ENCODE measurements at places on chromosomes 6 and 20. TPM values are rescaled to one million over a fixed set of nuclear protein-coding genes. Genes with fewer than 3 reads are reported as not detected.
A peak's percentile ranks its signal among the peaks of the same experiment; 100 is the strongest.

Gene TBC1D32
- total RNA-seq: 7.4 TPM

Gene SLC17A9
- 22.6 TPM for total RNA-seq

Gene LY6G5C
- total RNA-seq: 1.5 TPM

Gene C20orf202
- total RNA-seq: not detected

GRCh38 chr6:143507358-143508145 lies 4.0 kb downstream of the FUCA2 start:
- DNase-seq: no peak

DNA sequence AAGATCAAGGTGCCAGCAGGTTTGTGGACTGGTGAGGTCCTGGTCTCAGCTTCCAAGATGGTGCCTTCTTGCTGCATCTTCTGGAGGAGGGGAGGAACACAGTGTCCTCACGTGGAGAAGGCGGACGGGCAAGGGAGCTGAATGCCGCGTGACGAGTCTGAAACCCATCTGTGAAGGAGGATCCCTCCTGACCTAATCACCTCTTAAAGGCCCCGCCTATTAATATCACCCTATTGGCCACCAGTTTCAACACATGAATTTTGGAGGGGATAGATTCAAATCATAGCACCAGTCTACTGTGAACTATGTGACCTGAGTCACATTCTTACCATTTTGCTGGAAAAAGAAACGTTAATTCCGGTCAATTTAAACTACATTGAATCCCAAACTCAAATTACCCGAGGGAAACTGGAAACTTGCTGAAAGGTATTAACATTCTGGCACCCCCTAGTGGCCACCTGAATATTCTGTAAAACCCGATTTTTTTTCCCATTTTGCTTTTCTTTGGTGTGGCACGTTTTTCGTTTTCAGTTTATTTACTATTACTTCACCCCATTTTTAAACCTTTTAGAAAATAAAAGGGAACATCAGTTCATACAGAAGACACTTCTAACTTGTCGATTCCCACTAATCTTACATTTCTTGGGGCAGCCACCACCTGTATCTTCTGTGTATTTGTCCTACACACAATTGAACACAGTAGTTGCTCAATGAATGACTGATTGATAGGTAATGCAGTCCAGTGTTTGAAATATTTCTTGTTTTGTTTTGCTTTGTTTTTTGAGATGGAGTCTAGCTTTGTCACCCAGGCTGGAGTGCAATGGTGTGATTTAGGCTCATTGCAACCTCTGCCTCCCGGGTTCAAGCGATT lies 17.9 kb upstream of the CCDC170 start:
- DNase-seq: no peak

DNA sequence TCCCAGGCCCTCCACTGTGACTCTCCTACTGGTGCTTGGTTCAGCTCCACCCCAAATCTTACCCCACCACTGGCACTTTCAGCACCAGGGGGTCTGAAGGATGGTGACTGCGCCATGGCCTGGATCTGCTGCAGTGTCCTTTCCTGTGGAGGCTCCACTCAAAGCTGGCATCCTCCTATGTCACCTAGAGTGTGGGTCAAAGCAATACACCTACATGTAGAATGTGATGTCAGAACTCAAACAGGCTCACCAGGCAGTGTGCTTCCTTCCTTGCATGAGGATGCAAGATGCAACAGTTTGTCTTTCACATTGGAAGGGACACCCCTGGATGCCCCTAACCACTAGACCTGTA lies 32.8 kb upstream of the MICB start:
- DNase-seq: no peak

GRCh38 chr6:136918706-136919105 lies 3.4 kb upstream of the SLC35D3 start:
- no peak for DNase-seq

GRCh38 chr20:37447688-37448087 lies 73.4 kb upstream of the NNAT start:
- no peak for DNase-seq

DNA sequence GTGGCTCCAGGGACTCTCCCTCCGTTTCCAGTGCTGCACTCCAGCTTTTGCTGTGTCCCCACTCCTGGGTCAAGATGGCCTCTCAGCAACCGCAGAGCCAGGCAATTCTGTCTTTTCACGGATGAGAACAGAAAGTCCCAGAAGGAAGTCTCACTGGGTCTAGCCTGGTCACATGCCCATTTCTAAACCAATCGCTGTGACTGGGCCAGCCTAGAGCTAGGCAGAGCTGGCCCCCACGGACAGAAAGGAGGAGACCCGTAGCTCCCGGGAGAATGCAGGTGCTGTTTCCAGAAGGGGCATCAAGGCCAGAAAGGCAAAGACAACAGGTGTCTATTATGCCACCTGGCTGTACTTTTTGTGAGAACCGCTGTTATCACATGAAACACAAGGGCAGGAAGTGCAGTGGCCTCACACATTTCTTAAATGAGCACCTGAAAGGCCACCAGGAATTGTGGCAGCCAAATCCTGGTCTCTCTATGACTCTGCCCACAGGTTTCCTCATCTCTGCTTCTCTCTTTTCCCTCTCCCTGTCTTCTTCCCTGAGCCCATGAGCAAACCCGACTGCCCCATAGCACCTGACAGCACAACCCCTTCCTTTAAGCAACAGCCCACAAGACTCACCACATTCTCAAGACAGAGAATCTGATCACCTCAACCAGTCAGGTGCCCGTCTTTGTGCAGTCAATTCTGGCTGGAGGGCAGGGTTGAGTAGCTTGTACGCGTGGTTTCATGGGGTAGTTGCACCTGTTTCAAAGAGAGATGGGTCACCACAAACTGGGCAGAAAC lies 37.1 kb upstream of the B4GALT5 start:
- DNase-seq: peak; percentile 12

- no peak for DNase-seq
Measured at GRCh38 chr6:15109338-15110090, 136.4 kb upstream of the JARID2 start.

GRCh38 chr20:20562507-20562906 lies 149.9 kb downstream of the RALGAPA2 start:
- no peak for DNase-seq

DNA sequence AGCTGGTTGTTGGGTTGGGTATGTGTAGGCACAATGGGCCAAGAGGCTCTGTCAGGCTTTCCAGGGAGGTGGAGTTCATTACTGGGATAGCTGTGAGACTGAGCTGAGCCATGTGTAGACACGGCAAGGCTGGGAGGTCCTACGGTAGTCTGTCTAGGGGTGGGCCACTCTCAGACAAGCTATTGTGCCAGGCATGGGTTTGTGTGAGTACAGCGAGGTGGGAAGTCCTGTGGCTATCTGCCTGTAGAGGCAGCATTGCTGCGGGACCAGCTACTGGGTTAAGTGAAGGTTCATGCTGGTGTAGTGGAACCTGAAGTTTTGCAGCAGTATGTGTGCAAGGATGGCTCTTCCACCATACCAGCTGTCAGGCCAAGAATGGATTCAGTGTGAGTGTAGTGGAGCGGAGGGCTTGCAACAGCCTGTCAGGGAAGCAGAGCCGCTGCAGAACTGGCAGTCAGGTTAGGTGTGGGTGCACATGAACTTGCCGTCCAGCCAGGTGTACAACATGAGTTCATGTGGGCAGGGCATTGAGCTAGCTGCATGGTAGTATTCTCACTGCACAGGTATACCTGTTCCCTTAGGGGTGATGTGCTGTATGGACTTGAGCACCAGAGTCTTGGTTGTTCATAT lies 78.0 kb upstream of the CENPW start:
- no peak for DNase-seq

GRCh38 chr6:53598265-53598907 lies 53.5 kb upstream of the GCLC start:
- no peak for DNase-seq

DNA sequence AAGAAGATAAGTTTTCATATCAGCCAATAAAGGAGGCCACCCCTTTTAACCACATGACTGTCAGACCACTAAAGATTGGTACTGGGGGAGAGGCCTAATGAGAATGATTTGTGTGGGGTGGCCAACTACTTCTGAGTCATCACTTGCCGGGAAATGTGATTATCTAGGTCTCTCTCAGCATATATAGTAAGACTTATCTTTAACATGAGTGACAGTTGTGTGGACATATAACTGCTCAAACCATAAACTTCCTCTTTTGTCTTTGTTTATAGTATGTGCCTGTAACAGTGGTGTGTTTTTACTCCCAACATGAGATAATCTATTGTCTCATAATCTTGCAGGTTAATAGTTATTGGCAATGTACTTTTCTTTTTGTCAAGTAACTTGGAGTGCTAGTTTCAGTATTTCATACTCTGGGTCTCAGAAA lies 312.4 kb downstream of the CDKAL1 start:
- no peak for DNase-seq

DNA sequence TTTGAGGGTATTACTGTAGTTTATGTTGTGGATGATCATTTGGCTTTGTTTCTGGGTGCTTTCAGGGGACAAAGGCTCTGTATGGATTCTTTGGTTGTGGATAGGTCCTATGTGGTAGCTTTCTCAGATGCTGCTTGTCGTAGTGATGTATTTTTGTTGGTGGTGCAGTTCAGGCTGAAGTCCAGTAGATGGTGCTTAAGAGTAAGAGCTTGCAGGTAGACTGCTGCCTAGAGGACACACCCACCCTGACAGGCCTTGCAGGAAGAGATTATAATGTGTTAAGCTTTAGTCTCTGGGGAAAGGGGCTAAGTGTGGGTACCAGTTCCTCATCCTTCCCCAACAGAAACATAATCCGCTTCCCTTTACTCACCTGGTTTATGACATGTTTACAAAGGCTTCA lies 62.6 kb upstream of the ADGRB3 start:
- DNase-seq: no peak

DNA sequence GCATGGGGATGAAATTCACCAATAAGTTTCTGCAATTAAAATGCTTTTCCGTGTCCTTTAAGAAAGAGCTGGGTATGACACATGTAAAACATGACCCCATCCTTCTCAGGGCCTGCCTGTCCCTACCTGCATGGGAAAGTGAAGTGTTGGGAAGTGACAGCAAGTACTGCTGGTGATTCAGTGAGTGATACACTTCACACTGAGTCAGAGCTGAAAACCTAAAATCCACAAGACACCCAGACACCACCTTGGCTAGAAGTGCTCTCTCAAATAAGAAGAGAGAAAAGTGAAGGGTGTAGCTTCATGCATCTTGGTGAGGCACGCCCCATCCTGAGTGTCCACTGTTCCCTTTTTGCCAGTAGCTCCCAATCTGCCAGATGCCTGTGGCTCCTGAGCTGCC lies 3.3 kb downstream of the RAB22A start:
- DNase-seq: no peak

DNA sequence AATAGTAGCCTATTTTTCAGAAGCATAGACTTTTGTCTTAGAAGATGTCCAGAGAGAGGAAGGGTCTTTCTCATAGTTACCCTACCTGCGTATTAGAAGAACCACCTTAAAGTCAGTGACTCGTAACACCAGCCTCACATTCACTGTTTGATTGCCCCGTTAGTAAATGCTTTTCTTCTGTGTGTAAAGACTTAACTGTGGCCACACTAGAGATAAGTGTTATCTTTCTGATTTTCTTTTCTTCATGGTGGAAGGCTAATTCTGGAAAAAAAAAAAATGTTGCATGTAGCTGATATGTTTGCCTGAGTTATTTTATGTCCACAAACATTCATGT lies 83.9 kb downstream of the SAMD3 start:
- DNase-seq: no peak

DNA sequence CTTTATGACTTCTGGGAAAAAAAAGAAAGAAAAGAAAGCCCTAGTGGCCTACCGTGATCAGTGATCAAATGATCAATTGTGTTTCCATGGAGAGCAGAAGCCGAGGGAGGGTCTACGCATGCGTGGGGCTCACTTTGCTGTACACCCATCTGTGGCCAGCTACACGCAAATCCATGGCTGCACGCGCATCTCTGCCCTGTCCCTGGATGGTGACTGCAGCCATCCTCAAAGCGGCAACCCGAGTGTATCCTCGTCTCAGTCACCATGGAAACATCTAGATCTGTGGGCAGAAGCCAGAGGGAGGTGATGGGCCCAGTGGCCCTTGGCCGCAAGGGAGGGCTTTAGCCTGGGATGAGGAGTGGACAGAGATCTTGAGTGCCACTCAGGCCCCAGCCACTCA lies 785 bp upstream of the ULBP3 start:
- DNase-seq: no peak

DNA sequence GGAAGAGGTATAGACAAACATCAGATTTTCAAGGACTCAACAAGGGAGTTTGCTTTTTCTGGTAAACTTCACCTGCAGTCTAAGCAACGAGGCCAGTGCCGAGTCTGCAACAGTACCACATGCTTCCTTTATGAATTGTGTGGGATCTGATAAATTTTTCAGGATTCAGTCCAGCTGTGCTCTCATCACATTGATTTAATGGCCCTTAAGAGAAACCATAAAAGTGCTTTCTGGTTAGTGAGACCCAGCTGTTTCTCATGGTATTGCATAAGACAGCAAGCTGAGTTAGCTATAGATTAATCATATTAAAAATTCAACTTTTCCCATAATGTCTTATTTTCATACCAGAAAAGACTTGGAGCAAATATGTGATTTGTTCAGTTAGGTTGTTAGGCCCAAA lies 291.4 kb downstream of the CENPW start:
- no peak for DNase-seq

GRCh38 chr6:113049190-113049589 lies 702.1 kb downstream of the RFPL4B start:
- no peak for DNase-seq

DNA sequence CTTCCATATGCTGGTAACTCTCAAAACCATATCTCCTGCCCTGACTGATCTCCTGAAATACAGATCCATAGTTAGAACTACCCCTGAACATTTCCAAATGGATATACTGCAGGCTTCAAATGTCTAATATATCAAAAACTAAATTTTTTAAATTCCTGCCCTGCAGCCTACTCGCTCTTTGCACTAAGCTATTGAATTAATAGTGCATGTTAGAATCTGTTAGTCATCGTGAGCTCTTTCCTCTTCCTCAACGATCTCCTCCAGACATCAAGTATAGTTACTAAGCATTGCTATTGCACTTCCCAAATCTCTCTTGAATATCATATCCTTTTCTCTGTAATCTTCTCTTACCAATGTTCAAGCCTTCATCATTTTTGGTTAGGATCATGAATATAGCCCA lies 26.0 kb upstream of the RSPO3 start:
- DNase-seq: no peak

GRCh38 chr20:6566821-6567220 lies 200.7 kb upstream of the BMP2 start:
- no peak for DNase-seq

DNA sequence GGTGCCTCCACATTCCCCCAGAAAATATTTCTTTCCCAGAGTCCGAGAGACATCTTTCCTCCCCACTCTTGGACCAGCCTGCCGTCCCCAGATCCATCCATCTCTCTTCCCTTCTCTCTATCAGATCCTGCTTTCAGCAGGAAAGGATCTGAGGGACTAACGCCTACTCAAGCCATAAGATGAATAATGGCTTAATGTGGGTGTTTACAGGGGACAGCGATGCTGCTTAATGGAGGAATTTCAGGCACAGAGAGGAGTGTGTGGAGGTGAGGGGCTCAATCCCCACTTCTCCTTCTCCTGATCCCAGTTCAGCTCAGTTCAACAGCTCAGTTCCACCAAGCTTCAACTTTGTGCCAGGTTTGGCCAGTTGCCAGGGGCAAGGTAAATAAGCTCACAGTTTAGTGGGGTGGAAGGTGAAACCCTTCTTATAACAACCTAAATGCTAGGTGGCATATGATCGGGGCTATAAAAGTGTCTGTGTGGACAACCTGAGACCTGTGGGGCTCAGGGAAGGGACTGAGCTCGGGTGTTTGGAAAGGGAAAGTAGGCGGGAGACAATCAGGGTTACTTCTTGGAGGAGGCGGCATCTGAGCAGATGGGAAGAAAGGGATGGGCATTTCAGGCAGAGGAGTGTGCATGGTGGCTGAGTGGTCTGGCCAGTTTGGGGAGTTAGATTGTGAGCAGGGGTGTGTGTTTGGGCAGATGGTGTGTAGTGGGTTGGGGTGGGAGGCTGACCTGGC lies 55.8 kb downstream of the CDH22 start:
- no peak for DNase-seq
